ENCODE measurements at places on chromosomes 5 and 9.

DNA sequence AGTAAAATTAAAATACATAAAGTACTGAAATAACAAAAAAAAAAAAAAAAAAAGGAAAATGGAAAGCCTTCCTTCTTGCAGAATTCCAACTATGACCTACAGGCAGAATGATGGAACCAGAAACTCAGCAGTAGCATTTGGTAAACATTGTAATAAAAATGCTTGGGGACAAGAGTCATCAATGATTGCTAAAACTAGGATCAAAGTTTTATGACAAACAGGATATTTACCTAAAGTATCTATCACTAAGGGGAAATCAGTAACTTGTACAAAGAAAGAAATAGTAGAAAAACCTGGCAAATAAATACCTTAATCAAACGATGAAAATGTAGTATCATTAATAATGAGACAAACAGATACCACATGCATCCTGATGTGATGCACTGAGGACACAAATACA lies 17.5 kb downstream of the ERMP1 start:
- DNase-seq: no peak

DNA sequence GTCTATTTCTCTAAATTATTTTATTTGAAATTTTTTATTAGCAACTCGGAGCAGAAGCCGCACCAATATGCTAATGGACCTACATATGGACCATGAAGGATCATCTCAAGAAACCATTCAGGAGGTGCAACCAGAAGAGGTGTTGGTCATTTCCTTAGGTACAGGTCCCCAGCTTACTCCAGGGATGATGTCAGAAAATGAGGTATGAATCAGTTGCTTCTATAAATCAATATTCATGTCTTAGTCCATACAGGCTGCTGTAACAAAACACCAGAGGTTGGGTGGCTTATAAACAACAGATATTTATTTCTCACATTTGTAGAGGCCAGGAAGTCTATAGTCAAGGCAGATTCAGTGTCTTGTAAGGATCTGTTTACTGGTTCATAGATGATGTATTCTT lies 50.8 kb downstream of the GAPVD1 start:
- no peak for DNase-seq

DNA sequence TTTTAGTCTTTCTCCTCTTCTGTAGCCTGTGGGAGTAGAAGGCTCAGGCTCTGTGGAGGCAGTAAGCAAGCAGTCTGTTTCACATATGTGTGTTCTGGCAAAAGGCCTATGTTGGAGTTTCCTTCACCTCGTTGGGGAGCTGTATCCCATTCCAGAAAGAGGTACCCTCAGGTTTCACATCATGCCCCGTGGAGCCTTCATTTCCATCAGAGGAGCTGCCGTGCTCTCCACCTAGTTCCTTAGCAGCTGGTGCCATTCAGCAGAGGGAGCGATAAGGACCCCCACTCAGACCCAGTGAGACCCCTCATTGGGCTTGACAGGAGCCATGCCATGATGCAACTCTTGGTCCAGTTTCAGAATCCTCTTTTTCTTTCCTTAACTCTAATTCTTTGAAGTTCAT lies 50.6 kb upstream of the ANGPTL2 start:
- DNase-seq: no peak

DNA sequence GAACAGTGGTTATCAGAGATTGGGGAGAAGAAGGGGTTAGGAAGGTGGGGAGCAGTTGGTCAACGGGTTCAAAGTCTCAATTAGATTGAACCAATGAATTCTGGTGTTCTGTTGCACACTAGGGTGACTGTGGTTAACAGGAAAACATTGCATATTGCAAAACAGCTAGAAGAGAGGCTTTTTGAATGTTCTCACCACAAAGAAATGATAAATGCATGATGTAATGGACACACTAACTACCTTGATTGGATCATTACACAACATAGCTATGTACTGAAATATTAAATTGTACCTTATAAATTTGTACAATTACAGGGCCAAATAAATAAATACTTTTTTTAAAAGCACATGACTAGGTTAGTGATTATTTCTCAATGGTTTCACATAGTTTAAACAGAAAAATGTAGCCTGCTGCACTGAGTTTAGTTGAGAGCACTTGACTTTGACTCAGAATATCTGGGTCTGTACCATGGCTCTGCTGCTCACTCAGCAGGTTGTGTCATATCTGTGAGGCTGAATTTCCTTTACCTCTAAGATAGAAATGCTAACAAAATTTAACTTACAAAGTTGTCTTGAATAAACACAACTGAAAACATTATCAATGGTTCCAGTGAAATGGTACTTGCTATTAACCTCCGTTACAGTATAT lies 30.4 kb downstream of the NUDT12 start:
- DNase-seq: no peak

- DNase-seq: no peak
These were observed 485.7 kb upstream of the TUSC1 start for GRCh38 chr9:26163931-26164330.

- no peak for DNase-seq
These were observed 5.6 kb downstream of the KLHL3 start for GRCh38 chr5:137730336-137730735.

- DNase-seq: peak; percentile 31
These were observed 89.5 kb downstream of the EPB41L4A start for GRCh38 chr5:112329419-112330090.

GRCh38 chr5:6734243-6734700 lies 21.0 kb downstream of the TENT4A start:
- DNase-seq: no peak

DNA sequence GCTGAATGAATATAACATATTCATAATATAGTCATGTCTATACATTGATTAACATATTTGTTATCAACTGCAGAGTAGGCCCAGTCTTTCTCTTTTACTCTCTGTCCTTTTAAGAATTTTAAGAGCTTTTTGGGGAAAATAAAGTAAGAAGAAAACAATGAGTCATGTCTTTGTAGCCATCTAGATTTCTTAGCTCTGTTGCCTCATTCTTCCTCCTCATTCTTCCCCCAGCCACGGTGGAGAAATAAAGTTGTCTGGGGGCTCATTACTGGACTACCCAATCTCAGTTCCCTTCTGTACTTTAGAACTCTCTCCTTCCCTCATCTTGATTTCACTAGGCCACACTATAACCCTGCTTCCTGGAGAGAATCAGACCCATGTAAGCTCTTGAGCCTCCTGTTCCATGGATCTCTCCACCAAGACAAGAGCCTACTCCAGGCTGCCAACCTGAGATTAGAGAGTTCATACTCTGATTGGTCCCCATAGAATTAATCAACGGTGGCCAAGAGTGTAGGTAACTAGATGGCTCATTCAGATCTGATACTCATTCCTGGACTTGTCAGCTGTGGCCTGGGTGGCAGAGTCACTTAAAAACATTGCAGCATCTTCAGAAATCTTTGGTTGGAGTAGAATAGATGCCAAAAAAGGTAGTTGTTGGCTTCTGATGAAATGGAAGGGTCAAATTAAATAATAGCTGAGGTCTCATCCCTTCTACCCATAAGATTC lies 44.2 kb downstream of the ITGA1 start:
- no peak for DNase-seq

GRCh38 chr9:36470643-36471290 lies 70.7 kb upstream of the RNF38 start:
- DNase-seq: peak; percentile 77

GRCh38 chr5:57207007-57207653 lies 33.3 kb downstream of the GPBP1 start:
- no peak for DNase-seq

DNA sequence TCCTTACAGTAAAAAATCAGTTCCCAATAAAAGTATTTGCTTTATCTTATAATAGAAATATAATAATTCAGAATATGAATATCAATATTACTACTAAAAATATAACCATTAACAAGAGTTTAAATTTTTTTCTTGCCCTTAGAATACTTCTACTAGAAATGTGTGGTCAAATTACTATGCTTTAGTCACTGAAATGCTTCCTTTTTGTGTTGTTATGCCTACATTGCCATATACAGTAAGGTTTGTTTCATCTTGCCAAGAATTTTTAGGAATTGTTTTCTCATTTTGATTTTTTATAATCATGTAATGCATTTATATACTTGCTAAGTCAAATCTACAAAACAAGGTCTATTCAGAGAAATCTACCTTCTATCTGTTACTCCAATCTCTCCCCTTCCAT lies 181.7 kb downstream of the CDK5RAP2 start:
- DNase-seq: no peak

GRCh38 chr9:112809351-112809848 lies 58.8 kb downstream of the SNX30 start:
- peak; percentile 84 for DNase-seq

- DNase-seq: no peak
These were observed 85.0 kb downstream of the LMX1B start for GRCh38 chr9:126698756-126699155.

GRCh38 chr5:175623088-175623487 lies 34.8 kb upstream of the HRH2 start:
- no peak for DNase-seq

DNA sequence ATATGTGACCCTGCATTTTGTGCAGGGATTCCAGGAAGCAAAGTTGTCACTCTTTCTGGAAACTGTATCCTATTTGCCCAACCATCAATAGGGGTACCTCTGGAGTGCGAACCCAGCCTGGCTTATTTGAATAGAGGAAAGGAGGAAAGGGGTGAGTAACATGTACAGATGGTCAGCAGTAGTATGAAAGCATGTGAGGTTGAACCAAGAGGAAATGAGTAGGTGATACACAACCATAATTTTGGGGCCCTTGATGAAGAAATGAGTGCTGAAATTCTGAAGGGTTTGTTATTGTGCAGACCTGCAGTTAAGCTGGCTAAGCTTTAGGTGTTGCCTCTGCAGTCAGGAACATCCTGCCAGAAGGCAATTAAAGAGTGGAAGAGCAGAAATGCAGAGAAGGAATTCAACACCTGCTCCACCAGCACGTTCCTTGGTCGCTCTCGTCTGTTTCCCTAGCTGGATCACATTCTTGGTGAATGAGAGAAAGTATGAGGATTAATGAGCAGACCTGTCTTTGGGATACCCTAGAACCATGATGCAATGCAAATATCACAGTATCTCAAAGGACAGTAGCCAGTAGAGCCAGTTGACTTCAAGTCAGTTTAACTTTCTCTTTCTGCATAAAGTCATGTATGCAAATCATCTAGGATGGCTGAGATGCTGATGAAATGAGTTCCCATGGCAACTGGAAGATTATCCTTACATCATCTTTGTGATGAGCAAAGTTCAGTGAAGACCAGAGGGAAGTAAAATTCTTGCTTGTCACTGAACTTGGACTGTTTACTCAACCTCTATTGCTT lies 13.2 kb upstream of the IL12B start:
- DNase-seq: no peak

DNA sequence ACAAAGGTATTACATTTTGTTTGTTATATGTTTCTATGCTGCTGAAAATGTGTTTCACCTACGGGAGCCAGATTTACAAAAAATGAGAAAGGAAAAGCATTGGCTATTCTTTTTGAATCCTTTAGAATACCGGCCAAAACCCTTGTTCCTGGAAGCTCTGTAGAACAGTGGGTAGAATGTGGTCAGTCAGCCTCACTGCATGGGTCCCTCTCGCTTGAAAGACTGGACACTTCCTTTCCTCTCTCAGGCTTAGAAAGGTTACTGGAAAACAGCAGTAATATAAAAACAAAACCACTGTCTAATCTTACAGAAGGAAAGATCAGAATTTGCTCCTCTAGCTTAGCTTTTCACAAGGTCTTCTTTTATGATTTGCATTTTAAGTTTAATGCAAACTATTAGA lies 45.1 kb downstream of the OSTF1 start:
- no peak for DNase-seq

DNA sequence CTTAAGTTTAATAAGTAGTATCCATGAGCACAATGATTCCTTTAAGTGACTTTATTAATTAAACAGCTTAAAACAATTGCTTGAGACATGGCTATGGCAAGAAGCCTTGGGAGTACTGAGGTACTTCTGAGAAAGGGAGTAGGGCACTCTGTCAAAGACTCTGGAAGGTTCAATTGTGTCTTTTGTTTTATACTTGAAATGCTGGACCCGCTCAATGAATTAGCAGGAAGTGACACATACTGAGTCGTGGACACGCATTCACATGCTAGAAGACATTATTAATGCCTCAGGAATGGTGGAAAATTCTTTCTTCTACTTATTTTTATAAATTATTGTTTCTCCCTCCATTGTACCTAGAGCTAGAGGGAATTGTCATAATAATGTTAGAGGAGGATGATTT lies 347.3 kb upstream of the ZNF608 start:
- DNase-seq: no peak

GRCh38 chr9:106019702-106020101 lies 325.4 kb downstream of the TMEM38B start:
- no peak for DNase-seq

GRCh38 chr9:20226345-20226744 lies 396.0 kb downstream of the MLLT3 start:
- no peak for DNase-seq

DNA sequence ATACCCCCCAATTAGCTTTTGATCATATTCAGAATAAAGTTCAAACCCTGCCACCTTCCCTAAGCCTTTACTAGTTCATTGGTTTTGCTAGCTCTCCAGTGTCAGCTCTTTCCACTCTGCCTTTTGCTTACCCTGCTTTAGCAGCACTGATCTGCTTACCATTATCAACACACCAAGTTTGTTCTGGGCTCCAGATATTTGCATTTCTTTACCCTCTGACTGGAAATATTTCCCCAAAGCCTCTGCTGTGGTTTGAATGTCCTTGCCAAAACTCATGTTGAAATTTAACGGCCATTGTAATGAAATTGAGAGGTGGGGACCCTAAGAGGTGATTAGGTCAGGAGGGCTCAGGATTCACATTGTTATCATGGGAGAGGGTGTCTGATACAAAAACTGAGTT lies 99.5 kb downstream of the GCNT1 start:
- no peak for DNase-seq

- no peak for DNase-seq
These were observed 58.7 kb downstream of the FBXL7 start for GRCh38 chr5:15558681-15559080.

DNA sequence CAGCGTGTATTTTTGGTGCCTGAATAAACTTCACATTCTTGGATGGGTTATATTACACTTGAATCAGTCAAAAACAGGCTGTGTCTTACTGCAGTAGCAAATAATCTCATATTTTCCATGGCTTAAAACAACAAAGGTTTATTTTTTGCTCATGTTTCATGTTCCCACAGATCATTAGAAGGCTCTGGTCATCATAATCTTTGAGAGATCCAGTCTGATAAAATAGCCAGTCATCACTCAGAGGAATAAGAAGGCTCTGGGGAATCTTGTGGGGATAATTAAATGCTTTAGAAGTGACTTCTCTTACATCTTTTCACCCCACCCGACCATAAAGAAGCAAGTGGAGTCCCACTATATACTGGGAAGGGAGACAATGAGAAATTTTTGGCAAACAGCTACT lies 417.7 kb downstream of the PSAT1 start:
- no peak for DNase-seq

GRCh38 chr5:72179028-72179815 lies 71.9 kb downstream of the MAP1B start:
- DNase-seq: no peak

DNA sequence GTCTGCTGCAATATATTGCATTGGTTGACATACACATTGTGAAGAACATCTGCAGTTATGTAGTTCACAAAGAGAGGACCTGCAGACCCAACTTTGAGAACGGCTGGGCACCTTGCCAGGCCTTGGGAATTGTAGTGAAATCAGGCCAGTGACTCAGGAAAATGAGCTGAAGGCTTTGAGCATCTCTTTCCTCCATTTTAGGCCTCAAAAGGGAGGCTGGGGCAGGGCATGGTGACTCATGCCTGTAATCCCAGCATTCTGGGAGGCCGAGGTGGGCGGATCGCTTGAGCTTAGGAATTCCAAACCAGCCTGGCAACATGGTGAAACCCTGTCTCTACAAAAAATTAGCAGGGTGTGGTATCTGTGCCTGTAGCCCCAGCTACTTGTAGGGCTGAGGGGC lies 1.4 kb upstream of the IPPK start:
- no peak for DNase-seq

- no peak for DNase-seq
These were observed 274.2 kb upstream of the TARS1 start for GRCh38 chr5:33166522-33166921.
